ENCODE measurements at places on chromosomes 1 and 21. TPM values are rescaled to one million over a fixed set of nuclear protein-coding genes. Genes with fewer than 3 reads are reported as not detected.

DNA sequence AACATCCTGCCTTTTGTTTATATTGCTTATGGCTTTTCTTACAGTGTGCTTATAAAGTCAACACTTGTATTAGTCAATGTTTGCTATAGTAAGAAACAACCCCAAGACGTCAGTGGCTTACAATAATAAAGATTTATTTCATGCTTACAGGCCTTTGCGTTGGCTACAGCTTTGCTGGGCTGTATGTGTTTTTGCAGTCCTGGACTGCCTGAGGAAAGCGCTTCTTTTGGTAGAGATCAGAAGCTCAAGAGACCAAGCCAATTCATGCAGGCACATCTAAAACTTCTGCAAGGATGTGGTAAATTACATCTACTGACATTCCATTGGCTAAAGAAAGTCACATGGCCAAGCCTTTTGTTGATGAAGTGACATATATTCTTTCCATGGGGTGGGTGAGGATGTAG is 17.5 kb upstream of the PRKAA2 start:
- no peak for DNase-seq

- DNase-seq: no peak
Observed at GRCh38 chr1:168697356-168698126, 31.5 kb downstream of the DPT start.

Gene SPRR3
- total RNA-seq: not detected

DNA sequence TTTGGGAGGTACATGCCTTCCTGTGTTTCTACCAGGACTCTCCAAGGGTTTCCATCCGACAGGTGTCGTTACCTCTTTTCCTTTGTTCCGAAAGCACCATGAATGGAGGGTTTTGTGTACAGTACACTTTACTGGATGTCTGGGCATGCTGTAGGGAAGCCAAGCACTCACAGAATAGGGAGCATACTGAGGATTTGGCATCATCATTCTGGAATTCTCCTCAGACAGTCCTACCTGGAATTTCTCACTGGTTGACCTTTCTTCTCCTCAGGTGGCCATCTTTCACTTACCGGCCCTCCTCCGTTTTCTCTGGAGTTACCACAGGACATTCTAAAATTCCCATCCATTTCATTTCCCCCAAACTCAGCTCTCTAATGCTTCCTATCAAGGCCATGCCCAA is 5.9 kb upstream of the MPL start:
- no peak for DNase-seq

DNA sequence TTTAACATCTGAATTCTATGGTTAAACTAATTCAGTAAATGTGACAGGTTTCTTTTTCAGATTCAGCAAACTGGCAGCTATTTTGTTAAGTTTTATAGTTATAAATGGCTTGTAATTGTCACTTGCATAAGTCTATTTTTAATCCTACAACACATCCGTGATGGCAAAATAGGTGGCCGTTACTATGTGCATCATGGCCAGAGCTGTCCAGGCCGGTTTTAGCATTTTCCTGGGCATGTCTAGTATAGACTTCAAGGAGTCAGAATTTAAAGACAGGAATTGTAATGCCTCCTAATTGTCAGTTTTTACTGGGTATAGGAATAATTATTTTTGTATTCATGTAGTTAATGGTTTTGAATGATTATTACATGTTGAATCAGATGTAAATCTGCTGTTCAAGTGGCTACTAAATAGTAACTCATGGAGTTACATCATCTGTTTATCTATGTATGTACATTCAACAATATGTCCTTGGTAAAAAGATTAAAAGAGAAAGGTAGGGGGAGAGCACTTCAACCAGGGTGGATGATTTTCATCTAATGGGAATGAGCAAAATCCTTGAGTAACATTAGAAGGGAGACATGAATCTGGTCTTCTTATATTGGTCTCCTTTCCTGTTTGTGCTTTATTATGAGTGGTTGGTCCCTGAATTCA is 3.2 kb upstream of the B3GALT2 start:
- DNase-seq: no peak

Gene FBXO2
- not detected for total RNA-seq

GRCh38 chr1:41003640-41004220 is 17.8 kb downstream of the SLFNL1 start:
- peak; percentile 94 for DNase-seq

DNA sequence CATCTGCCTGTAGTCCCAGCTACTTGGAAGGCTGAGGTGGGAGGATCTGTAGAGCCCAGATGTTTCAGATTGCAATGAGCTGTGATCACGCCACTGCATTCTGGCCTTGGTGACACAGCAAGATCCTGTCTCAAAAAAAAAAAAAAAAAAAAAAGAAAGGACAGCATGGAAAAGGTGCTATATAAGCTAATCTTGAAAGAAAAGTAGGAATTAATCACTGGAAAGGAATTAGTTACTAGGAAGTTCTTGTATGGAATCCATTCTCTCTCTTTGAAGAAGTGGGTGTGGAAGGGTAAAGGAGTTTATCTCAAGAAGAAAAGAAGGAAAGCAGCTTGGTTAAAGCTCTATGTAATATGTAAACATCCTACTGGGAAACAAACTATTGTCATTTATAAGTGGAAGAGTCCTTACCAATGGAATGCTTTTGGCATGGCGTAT is 339.2 kb downstream of the DPYD start:
- no peak for DNase-seq

DNA sequence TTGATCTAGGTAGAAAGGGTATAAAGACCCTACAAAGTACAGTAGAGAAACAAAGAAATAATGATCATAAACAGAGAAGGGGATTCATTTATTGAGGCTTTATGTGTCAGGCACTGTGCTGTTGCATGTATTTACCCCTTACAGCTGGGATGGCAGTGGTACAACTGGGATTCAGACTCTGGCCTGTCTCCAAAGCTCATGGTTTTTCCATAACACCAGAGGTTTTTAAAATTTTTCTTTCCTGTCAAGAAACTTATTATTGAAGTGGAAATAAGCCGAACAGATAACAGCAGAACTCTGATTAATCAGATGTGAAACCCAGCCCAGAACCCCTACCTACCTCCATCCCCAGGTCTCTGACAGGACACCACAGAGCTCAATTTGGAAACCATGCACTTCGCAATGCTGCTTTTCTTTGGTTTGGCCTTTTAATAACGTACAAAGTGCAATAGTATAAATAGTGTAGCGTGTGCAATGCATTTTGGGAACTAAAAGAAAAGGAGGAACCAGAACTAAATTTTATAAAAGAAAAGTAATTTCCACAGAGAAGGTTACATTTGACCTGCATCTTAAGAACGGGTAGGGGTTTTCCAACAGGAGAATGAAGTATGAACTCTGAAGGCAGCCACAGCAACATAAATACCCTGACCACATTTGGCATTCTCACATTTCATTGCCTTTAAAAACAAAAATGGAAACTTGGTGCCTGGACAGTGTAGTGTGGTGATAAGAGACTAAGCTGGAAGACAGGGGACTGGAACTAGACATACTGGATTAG is 92.0 kb upstream of the S1PR1 start:
- no peak for DNase-seq

GRCh38 chr1:74714429-74715235 is 18.2 kb downstream of the CRYZ start:
- no peak for DNase-seq

GRCh38 chr1:158274797-158275196 is 14.9 kb upstream of the CD1C start:
- DNase-seq: peak; percentile 40

GRCh38 chr1:176193023-176193422 is 14.1 kb downstream of the COP1 start:
- no peak for DNase-seq

DNA sequence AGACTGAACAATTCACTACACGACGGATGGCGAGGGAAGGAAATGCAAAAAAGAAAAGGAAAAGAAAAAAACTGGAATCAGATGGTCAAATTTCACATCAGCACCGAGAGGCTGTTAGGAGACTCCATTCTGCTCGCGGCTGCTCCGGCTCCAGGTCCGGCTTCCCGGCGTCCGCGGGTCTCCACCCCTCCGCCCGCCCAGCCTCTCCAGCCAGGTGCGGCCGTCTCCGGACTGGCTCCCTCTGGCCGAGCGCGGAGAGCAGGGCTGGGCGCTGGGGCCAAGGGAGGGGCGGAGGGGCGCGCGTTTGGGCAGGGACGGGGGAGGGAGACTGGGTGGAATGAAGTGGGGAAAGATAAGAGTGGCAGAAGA is 332 bp downstream of the KCNJ6 start:
- no peak for DNase-seq

DNA sequence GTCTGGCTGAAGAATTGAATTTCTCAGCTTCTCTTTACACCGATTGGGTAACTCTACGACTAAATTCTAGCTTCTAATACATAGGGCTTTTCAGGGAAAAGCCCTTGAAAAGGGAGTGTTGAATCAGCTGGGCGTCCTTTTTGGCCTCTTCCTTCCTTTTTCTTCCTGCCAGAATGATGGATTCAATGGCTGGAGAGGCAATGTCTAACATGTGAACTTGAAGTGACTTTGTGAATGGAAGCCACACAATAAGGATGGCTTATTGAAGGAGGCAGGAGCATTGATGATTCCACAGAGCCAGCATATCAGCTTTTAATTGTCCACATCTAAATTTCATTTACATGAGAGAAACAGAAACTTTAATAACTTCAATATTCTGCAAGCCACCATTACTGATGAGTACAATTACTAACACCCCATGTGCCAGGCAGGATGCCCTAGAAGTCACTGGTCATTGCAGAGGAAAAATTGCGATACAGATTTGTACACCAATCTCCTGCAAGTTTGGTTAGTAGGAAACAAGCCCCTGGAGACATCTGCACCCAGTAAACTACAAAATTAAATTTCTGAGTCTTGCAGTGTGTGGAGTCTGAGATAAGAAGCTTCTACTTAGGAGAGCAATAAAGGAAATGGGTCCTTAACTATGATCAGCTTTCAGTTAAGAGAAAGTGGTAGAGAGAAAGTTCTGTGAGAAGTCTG is 56.1 kb downstream of the STYXL2 start:
- DNase-seq: no peak

Gene KIAA1614
- total RNA-seq: not detected

Gene LCE1E
- total RNA-seq: not detected

GRCh38 chr1:9618909-9619679 is 30.4 kb downstream of the TMEM201 start:
- no peak for DNase-seq

- no peak for DNase-seq
Observed at GRCh38 chr1:75969550-75969949, 37.3 kb upstream of the ASB17 start.

Gene TNFRSF8
- not detected for total RNA-seq

GRCh38 chr1:76687307-76688175 is 179.7 kb upstream of the ST6GALNAC5 start:
- no peak for DNase-seq

Gene L1TD1
- not detected for total RNA-seq

DNA sequence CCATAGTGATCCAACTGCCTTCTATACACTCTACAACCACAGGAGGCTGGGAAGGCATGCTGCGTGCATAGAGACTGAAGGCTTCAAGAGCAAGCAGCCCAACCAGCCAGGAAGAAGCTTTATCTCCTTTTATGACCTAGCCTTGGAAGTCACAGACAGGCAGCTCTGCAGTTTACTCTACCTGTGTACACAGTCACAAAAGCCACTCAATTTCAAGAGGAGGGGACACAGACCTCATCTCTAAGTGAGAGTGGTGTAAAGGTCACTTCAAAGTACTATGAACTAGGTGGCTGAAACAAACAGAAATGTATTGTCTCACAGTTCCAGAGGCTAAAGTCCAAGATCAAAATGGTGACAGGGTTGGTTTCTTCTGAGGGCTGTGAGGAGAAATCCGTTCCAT is 69.6 kb upstream of the GJB5 start:
- no peak for DNase-seq

GRCh38 chr1:80767711-80768110 is 1033.0 kb upstream of the ADGRL2 start:
- DNase-seq: no peak

Gene MANEAL
- 31.6 TPM for total RNA-seq

DNA sequence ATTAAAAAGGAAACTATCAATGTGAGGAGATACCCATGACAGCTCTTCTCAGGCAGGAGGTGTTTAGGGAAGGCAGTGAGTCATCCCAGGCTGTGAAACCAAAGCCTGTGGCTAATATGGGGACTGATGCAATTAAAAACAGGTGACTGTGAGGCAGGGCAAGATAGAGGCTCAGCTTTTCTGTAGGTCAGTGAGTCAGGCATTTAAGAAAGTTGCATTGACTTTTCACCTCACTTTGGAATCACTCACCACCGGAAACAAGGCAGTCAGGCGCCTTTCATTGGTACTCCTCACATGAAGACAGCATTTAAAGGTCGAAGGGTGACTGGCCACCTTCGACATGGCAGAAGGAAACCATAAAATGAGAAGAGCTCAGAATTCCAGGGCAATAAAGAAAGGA is 54.5 kb downstream of the PAPPA2 start:
- DNase-seq: no peak

Gene C1orf94
- total RNA-seq: not detected

GRCh38 chr1:79262745-79263258 is 256.3 kb upstream of the ADGRL4 start:
- DNase-seq: no peak

Gene VHLL
- total RNA-seq: not detected

Gene NCAM2
- 0.18 TPM for total RNA-seq

Gene RGS18
- total RNA-seq: 20.8 TPM

DNA sequence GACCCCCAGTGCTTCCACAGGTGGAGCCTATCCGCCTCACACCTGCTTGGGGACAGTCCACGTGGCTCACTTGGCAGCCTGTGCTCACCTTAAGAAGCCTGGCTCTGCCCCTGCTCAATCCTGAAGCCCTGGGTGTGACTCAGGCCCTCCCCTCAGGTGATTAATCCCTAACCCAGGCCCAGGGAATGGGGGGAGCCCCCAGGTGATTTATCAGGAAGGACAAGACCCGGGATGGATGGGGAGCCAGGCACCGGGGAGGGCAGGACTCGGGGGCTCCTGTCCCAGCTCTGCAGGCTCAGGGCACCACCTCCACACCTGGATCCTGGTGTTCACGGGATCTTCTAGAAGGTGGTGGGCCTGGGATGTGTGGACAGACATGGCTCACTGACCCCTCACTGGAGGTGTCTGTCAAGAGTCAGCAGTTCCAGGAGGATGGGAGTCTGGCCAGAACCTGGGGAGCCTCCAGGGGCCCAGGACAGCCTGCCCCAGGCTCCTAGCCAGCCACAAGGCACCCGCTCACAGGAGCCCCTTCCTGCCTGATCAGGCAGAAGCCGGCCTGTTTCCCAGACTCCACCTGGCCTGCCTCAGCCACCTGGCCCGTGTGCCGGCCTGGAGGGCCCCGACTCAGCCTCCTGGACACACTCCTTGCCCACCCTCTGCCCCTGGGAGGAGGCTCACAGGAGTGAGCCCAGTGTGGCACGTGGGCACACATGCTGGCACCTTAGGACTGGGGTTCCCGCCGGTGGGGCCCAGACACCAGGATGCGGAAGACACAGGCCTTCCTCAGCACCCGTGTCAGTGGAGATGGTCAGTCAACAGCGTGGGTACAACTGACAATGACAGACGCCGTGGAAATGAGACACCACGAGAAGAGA is 38.6 kb upstream of the COL6A1 start:
- DNase-seq: no peak

- no peak for DNase-seq
Observed at GRCh38 chr21:35204125-35204524, 155.0 kb upstream of the RUNX1 start.

DNA sequence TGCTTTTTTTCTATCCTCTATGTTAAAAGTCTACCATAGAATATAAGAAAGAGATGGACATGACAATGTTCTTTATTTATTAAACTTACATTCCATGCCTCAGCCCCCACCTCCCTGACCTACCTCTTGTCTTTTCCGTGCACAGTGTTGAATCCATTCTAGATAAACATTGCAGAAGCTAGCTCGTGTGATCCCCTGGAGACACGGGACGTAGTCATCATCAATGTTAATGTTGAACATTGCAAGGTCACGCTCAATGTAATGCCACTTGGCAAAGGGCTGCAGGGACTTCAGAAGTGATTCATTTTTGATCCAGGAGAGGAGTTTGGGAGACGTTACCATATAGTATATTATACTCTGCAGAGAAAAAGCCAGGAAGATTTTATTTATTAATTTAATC is 66.4 kb downstream of the NTPCR start:
- no peak for DNase-seq
